ENCODE measurements at places on chromosomes 1 and 21. TPM values are rescaled to one million over a fixed set of nuclear protein-coding genes. Genes with fewer than 3 reads are reported as not detected.

CAPN9 gene
- not detected for total RNA-seq

SNX27 gene
- 24.5 TPM for total RNA-seq

SPRR1A gene
- total RNA-seq = not detected

STUM gene
- not detected for total RNA-seq

ALX3 gene
- not detected for total RNA-seq

KRTAP21-2 gene
- total RNA-seq = not detected

LRRIQ3 gene
- total RNA-seq = 1.1 TPM

SLC6A9 gene
- total RNA-seq = 1.3 TPM

SPRR5 gene
- total RNA-seq = not detected

USH2A gene
- not detected for total RNA-seq

S100A7A gene
- not detected for total RNA-seq

VPS72 gene
- total RNA-seq = 85.2 TPM

FAM151A gene
- total RNA-seq = not detected

SPRR4 gene
- not detected for total RNA-seq

KPRP gene
- not detected for total RNA-seq

FHAD1 gene
- total RNA-seq = 0.51 TPM

TAS1R1 gene
- total RNA-seq = not detected

LCE1D gene
- not detected for total RNA-seq

OR2AK2 gene
- total RNA-seq = not detected

RWDD3 gene
- total RNA-seq = 12.1 TPM

INTS3 gene
- 56.1 TPM for total RNA-seq

ADAM30 gene
- total RNA-seq = not detected

TNNI3K gene
- not detected for total RNA-seq

TCHHL1 gene
- not detected for total RNA-seq

EBNA1BP2 gene
- total RNA-seq = 105 TPM

TFAP2E gene
- total RNA-seq = 0.18 TPM

PRAMEF5 gene
- not detected for total RNA-seq

GUCA2A gene
- total RNA-seq = not detected

PEX10 gene
- 23.0 TPM for total RNA-seq

ESRRG gene
- not detected for total RNA-seq

LEMD1 gene
- not detected for total RNA-seq

CD34 gene
- total RNA-seq = 174 TPM

C1orf185 gene
- total RNA-seq = not detected

ANKRD34A gene
- total RNA-seq = 0.60 TPM

FYB2 gene
- not detected for total RNA-seq

ESPN gene
- 2.2 TPM for total RNA-seq

ZNF697 gene
- 14.1 TPM for total RNA-seq

C21orf58 gene
- 19.3 TPM for total RNA-seq

All from endothelial cell of umbilical vein (primary cell).